ENCODE measurements at places on chromosomes 2 and 18.

GRCh38 chr2:52498077-52498750, 1269.4 kb upstream of the CHAC2 start:
- no peak for DNase-seq

DNA sequence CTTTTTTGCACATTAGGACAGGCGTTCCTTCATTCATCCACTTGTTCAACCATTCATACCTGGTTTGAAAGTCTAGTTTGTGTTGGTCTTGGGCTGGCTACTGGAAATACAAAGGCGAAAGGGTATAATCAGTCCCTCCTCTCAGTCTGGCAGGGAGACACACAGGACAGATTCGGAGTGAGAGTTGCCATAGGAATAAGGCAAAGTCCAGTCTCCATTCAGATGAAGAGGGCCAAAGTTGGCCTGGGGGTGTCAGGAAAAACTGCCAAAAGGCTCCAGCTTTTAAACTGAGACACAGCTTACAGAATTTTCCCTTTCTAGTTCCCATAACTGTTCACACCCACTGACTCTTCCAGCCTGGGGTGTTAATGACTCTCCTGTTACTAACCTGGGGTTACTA, 96.3 kb upstream of the AQP4 start:
- no peak for DNase-seq

- DNase-seq = no peak
Observed at GRCh38 chr2:30233271-30234009, 2.1 kb downstream of the LBH start.

DNA sequence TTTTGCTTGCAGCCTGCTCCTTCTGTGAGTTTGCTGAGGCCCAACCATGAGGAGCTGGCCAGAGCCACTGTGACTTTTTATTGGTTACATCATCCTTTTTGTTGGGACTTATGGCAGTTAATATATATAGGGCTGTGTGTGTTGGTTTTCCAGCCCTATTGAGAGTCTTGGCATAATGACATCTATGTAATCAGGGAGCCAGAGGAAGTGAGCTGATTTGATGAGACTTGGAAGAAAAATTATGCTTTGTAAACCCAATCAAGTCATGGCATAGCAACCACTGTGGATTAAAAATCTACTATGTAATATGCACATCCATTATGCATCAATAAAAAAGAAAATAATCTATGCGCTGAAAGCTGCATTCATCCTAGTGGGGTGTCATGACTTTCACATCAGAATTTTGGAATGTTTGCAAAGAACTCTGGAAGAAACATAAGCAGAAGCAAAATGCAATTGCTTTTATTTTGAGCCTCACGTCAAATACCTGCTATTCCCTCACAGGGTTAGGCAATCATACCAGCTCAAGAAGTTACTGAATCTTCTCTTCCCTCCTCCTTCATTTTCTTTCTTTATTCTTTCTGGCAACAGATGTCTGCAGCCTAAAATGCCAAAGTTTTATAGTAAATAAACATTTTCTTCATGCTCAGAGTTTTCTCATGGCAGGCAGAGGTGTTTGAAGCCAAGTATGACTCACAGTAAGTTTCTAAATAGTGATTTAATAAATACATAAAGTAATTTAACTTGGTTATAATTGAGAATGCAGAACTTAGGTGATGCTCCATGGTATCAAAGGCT, 308.5 kb downstream of the KCNS3 start:
- no peak for DNase-seq

DNA sequence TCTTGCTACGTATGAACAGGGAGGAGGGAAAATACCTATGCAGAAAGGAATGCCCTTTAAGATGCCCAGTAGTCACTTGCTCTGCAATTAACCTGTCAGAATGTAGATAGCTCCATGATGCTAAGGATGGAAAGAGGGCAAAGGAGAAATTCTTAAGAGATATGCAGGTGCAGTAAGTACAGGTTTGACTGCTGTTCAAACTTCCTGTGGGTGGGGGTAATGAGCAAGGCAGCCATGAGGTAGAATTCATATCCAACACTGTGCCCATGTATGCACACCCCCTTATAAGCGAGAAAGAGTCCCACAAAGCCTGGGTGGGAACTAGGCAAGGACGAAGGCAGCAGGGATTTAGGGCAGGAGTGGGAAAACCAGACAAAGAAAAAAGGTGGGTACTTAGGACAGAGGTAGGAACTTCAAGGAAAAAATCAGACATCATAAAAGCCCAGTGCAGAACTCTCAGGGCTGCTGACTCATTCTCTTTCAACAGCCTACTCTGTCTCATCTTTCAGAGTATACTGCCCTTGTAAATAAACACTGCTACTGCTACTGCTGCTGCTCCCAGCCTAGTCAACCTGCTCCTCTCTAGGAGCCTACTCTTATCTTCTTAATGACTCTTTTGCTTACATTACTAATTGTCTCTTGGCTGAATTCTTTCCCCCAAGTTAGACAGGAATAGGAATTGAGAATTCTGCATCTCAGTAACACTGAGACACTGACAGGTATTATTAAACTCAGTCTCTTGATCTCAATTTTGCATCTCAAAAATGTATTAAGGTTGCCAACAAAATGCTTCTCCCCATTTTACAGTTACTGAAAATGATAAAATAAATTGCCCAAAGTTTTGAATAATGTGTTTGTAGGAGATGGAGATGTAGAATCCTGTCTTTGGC, 189.0 kb downstream of the PTH2R start:
- DNase-seq = no peak

DNA sequence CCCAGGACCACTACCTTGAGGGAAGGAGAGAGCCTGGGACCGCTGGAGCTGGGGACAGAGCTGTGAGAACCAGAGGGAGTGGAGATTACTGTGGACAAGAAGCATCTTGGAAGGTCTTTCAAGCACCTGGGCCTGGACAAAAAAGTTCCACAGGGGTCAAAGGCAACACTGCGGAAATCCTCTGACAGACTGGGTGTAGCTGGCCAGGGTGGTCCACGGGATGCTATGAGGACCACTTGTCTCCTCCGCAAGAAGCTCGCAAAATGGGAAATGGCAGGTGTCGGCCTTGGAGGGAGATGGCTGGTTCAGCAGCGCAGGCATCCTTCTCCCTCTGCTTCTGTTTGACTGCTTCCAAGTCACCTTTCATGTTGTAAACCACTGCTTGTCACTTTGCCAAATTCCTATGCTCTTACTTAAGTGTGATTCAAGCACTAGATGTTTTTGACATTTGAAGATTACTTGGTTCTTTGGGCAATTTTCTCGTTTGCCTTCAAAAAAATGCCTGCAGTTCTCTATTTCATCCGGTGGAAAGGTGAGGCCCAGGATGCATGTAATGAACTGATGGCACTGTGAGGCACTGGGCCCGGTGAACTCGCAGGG, 27.7 kb downstream of the KLHL29 start:
- no peak for DNase-seq

GRCh38 chr2:42908518-42909200, 116.3 kb upstream of the HAAO start:
- no peak for DNase-seq

DNA sequence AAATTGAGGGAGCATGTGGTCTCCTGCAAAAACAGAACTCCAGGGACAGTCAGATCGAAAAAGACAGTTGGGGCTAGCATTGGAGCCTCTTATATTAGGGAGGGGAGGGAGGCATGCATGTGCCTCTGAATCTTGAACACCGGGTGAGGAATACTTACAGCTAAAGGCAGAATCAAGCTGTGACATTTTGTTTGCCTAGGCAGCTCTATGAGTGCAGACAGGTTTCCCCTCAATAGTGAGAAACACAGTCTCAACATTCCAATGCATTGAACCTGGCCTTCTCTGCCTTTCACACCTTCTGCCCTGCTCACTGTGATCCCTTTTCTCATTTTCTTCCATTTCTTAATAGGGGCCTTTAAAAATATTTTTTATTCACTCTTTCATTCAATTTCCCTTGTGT, 140.4 kb downstream of the THSD7B start:
- DNase-seq = no peak

DNA sequence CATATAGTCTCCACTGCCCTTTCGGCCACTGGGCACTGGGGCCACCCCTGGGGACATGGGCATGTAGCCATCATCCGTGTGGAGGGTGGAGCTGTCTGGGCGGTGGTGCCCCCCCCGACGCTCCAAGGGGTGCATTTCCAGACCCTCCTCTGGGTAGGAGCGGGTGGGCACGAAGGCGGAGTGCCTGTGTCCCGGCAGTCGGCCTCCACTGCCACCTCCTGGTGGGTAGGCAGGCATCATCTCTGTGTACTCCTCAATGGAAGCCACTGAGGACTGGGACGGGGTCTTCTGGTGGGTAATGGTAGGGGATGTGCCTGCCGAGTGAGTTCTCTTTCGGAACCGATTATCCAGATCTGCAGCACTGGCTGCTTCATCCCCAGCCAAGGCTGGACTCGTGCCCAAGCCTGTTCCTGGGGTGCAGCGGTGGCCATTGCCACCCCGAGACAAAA, 2.8 kb downstream of the IRS1 start:
- DNase-seq = no peak

DNA sequence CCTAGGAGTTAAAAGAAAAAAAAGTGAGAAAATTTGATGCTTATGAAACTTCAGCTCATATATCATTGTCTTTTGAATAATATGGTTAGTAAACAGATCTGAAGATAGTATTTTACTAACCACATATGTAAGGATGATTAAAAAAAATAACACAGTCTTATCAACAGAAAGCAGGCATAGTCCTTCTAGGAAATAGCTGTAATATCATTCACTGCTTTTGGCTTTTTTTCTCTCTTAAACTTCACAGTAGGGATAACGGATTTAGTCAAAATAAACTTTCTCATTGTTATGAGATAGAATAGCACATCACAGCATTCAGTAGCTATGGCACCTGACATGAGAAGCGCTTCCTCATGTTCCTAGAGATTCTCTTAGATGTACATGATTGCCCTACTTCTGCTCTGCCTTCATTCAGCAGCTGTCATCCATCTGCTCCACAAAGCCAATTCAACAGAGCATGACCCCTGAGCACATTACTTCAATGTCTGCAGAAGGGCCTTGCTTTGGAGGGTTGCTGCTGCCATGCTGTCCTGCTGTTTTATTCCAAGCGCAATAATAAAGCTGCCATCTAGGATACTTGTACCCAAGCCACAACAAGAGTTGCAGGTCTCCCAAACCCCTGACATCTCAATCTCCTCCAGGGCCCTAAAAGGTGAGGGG, 67.0 kb downstream of the TTC21B start:
- no peak for DNase-seq

DNA sequence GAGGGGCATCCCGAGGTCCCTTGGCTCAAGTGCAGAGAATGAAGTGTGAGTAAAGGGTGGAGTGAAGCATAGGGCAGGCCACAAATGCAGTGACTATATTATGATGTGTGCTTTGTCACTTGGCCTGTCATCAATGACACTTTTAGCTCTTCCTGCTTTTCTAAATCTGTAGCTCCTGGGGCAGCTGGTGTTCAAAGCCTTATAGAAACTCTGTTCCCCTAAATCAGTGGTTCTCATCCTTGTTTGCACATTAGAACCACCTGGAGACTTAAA, 135.6 kb upstream of the LGALSL start:
- no peak for DNase-seq

- DNase-seq = no peak
Observed at GRCh38 chr18:54906331-54907185, 52.7 kb downstream of the CCDC68 start.

Data from AML-193 (cell line).